GM03348 (cell line): ENCODE measurements at places on chromosomes 3 and 15.

GRCh38 chr15:94383041-94383440 lies 151.7 kb downstream of the MCTP2 start:
- no peak for DNase-seq

GRCh38 chr3:17491601-17492000 lies 250.8 kb downstream of the TBC1D5 start:
- DNase-seq = no peak

DNA sequence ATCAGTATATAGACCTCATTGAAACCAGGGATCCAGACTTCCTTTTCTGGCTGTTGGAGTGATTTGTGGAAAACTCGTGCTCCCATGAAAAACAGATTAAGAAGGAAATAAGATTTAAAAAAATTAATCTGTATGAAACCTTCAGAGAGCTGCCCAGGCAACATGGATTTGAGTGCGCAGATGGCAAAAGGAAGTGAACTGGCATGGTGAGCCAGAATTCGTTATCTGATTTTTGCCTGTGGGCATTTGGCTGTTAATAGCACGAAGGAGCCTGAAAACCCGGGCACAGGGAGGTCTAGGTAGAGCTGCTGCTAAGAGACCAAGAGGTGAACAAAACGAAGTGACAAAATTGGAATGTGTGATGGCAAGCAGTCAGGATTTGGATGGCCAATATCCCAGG lies 19.1 kb upstream of the SPINK8 start:
- DNase-seq = no peak

GRCh38 chr3:193974191-193974652 lies 161.7 kb upstream of the HES1 start:
- peak; percentile 81 for DNase-seq

- no peak for DNase-seq
Observed at GRCh38 chr3:77605308-77605707, 565.4 kb downstream of the ROBO2 start.

DNA sequence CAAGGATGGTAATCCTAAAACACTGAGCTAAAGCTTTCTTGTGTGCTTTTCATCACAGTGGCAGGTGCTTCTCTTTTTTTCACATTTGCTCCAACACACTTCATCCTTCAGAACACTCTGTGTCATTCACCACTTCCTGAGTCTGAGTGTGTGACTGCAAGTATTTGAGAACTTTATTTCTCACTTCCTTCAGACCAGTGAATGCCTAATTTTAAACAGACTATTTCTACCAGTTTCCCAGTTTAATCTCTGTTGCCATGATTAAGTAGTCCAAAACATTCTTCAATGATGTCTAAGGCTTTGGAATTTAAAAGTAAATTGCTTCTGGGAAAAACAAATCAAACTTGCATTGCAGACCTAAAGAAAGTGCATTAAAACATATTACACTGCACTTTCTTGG lies 541.2 kb downstream of the RBMS3 start:
- DNase-seq = peak; percentile 40

DNA sequence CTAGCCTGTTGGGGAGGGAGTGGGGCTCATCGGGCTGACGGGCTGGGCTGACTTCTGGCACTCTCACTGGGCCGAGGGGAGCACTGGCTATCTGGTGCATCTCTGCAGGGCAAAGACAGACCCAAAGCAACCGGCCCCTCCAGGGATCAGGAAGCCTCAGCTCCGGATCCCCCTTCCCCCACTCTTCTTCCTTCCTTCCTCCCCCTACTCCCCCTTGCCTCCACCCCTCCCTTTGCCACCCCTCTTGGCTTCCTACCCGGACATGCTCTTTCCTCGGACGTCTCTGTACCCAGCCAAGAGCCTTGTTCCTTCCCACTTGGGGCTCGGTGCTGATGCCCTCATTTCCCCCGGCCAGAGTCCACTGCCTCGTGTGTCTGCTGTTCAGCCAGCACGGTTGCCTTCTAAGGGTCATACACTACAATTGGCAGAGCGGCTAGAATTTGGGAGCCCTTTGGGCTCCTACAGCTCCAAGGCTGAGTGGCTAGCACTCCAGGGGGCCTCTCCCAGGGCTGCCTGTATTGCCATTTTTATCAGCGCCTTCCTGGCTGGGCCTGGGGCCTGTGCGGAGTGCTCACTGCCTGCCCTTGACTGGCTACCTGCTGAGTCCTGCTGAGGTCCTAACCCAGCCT lies 10.9 kb downstream of the SEMA3F start:
- peak; percentile 47 for DNase-seq

DNA sequence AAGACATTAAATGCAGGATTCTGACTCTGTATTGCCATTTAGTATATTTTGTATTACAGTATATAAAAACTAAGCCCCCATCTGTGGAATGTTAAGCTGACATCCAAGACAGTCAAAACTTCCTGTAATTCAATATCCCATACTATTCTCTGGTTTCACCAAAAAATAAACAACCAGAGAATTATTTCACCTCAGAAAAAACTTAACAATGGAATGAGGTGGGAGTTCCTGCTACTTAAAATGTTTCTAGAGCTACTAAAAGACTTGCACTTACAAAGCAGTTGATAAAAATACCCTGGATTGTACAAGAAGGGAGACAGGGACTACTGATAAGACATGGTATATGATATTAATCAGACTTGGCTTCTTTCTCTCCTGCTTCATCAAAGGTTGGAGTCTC lies 8.3 kb downstream of the ARL13B start:
- peak; percentile 17 for DNase-seq

GRCh38 chr3:124504332-124505059 lies 225.8 kb upstream of the UMPS start:
- DNase-seq = peak; percentile 73

DNA sequence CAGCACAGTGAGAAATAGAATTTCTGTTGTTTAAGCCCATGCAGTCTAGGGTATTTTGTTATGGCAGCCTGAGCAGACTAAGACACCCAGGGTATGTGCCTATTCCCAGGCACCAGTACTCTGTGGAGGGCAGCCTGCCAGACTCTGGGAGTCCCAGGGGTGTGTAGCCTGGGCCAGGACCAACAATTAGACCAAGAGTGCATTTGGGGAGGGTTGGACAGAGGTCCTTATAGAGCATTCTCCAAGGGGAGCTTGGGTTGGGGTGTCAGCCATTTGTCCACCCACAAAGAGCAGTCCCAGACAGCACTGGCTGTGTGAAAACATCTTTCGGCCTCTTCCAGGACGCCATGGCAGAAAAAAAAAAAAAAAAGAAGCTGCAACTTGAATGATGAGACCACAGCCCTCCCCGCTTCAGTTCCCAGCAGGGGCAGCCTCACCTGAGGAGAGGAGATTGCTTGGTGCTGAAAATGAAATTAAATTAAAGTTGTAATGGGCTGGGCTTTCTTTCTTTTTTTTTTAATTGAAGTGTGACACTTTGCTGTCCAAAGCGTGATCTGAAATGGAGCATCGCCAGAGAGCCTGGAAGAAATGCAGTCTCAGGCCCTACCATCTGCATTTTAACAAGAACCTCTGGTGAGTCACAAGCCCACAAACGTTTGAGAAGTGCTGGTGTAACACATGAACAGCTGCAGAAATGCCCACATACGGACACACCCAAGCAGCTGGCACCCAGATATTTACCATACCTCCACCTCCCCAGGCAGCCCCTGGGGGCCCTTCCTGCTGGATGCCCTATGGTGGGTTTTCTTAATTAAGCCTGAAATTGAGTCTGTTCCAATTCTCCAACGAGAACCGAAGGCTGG lies 21.3 kb upstream of the CAV3 start:
- DNase-seq = peak; percentile 86

DNA sequence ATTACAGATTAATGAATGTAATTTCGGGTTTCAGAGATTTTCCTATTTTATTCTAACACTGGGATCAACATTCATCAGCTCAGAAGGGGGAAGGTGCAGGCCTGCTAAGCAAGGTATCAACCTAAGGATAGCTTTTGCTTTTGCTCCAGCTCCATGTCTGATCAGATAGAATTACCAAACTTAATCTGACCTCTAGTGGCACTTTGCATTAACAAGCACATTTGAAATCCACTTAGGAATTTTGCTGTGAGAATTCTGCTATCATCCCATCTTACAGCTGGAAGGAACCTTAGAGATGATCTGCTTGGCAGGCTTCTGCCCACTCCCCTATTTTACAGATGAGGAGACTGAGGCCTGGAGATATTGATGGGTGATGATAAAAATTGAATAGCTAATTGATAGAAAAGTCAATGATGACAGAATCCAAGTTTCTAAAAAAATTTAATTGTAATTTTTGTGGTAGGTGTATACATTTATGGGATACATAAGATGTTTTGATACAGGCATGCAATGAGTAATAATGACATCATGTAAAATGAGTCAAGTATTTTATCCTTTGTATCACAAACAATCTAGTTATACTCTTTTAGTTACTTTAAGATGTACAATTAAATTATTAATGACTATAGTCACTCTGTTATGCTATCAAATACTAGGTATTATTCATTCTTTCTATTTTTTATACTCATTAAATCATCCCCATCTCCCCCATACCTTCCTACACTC lies 209.2 kb upstream of the ZPLD1 start:
- DNase-seq = peak; percentile 62

DNA sequence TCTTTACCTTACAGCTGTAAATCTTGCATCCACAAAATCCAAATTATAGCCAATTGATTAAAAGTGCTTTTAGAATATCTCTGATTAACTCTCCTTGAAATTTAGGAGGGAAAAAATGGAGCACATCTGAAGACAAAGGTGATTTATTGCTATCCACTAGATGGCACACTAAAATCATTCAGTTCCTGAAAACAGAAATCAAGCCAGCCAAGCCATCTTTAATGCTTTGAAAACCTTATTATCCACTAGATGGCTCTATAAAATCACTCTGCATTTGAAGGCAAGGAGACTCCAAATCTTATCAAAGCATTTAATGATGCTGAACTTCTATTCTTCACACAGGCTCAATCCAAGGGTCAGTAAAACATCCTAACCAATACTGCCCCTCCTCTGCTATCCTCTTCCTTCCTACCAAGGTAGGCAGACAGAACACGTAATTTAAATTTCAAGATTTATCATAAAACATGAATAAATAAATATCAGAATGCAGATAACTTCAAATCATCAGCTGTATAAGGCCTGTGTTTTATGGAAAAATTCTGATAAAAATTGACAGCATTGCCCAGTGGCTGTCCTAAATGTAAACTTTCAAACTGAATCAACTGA lies 48.4 kb downstream of the GOLIM4 start:
- DNase-seq = peak; percentile 66

DNA sequence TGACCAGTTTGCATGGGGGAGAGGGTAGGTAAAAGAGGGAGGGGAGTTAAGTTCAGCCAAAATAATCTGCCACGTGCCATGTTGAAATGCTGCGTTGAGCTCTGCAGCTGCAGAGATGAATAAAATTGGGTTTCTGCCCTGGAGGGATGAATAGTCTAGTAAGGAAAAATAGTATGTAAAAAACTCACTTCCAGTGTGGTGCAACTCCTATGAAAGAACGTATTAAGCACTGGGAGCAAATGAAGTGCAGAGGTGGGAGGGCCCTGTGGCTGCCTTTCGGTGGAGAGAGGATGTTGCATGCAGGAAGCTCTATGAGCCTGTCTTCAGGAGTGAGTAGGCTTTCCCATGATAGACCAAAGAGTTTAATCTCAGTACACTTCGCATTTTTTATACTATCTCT lies 8.6 kb downstream of the CEP63 start:
- DNase-seq = no peak
